Motor neuron (in vitro differentiated cells): ENCODE measurements at places on chromosomes 16 and 17. TPM values are rescaled to one million over a fixed set of nuclear protein-coding genes. Genes with fewer than 3 reads are reported as not detected.

Gene ASPA
- total RNA-seq, result 35.9 and 45.5 TPM in 2 replicates

Gene NAT9
- total RNA-seq, result 70.5 and 77.6 TPM in 2 replicates

Gene STH
- not detected in 2 replicates for total RNA-seq

Gene SLC2A4
- 0.54 and 0.73 TPM in 2 replicates for total RNA-seq

Gene MED31
- 22.8 and 25.0 TPM in 2 replicates for total RNA-seq

Gene SDK2
- 9.6 and 11.1 TPM in 2 replicates for total RNA-seq

Gene SDR42E1
- total RNA-seq, result 0.04 and 0.77 TPM in 2 replicates

Gene EVPLL
- not detected in 2 replicates for total RNA-seq

Gene TMIGD1
- total RNA-seq, result not detected in 2 replicates

Gene METTL23
- 31.5 and 34.1 TPM in 2 replicates for total RNA-seq

Gene PSMB3
- 267 and 282 TPM in 2 replicates for total RNA-seq

Gene TEKT5
- 0.41 and 0.52 TPM in 2 replicates for total RNA-seq
